ENCODE measurements at places on chromosomes 11 and 22.

- no peak overlapping the region for H3K4me3 ChIP-seq
- H3K27me3 ChIP-seq: peaks cover 2% of the 10 kb centered on the region
- no peaks in the 10 kb centered on the region for H3K36me3 ChIP-seq
- DNase-seq: no peak
Measured at GRCh38 chr11:15523543-15523942, 408.8 kb downstream of the INSC start.

DNA sequence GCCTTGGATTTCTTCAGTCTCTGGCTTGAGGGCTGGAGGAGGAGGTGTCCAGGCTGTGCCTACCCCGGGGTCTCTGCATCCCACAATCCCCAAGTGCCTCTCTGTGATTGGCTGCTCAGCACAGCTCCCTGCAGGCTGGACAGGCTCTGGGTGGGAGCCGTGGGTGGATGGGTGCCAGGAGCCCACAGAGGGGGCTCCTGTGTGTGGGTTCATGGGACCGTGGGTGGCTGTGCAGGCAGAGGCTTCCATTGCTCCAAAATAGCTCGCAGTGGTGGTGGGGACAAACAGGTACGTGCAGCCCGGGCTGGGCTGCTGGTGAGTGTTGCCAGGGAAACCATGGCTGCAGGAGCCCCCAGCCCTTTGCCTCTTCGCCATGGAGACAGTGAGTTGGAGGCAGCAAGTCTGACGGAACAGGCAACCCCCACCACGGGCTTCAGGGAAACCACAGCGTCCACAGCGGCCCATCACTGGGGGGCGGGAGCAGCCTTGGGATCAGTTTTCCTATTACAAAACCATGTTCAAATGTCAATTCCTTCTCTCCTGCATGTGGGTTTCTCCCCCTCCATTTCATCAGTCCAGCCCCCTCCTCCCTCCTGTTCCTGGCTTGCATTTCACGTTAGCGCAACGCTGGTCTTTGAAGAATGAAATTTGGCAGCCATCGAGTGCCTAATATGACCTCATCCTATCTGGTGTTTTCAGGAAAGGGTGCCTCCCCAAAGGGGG, 155.2 kb downstream of the TRIM29 start:
- H3K4me3 ChIP-seq: no peak overlapping the region
- DNase-seq: no peak
- H3K36me3 ChIP-seq: no peaks in the 10 kb centered on the region
- H3K27ac ChIP-seq: no peak overlapping the region
- H3K27me3 ChIP-seq: peaks cover 4% of the 10 kb centered on the region

- H3K4me3 ChIP-seq: no peak overlapping the region
- H3K36me3 ChIP-seq: no peaks in the 10 kb centered on the region
- peaks cover 10% of the 10 kb centered on the region for H3K27me3 ChIP-seq
- no peak for DNase-seq
- no peaks in the 10 kb centered on the region for H3K4me1 ChIP-seq
Measured at GRCh38 chr11:34366522-34366921, 8.7 kb upstream of the ABTB2 start.

GRCh38 chr11:2276280-2277007, 6.1 kb upstream of the ASCL2 start:
- peaks cover 26% of the 10 kb centered on the region for H3K27me3 ChIP-seq
- H3K36me3 ChIP-seq: peaks cover 3% of the 10 kb centered on the region
- no peak overlapping the region for H3K27ac ChIP-seq
- DNase-seq: no peak

GRCh38 chr11:128804481-128804880, 62.6 kb downstream of the KCNJ1 start:
- no peak overlapping the region for H3K27ac ChIP-seq
- peaks cover 7% of the 10 kb centered on the region for H3K4me1 ChIP-seq
- no peaks in the 10 kb centered on the region for H3K27me3 ChIP-seq
- H3K4me3 ChIP-seq: no peak overlapping the region
- H3K36me3 ChIP-seq: peaks cover 22% of the 10 kb centered on the region

GRCh38 chr11:59953463-59954218, 10.2 kb upstream of the OOSP4A start:
- H3K27ac ChIP-seq: no peak overlapping the region
- peaks cover 15% of the 10 kb centered on the region for H3K27me3 ChIP-seq
- H3K4me1 ChIP-seq: no peaks in the 10 kb centered on the region

GRCh38 chr11:121559606-121560200, 106.9 kb upstream of the SORL1-AS1 start:
- H3K27ac ChIP-seq: no peak overlapping the region
- H3K4me1 ChIP-seq: no peaks in the 10 kb centered on the region
- peaks cover 6% of the 10 kb centered on the region for H3K36me3 ChIP-seq
- no peak for DNase-seq
